ENCODE measurements at places on chromosomes 4 and X.

- DNase-seq = peak; percentile 65
Observed at GRCh38 chr4:1249731-1250526, 999 bp upstream of the CTBP1 start.

- no peak for DNase-seq
Observed at GRCh38 chr4:69078852-69079251, 17.4 kb upstream of the UGT2B7 start.

GRCh38 chr4:2180410-2180809 is 61.5 kb downstream of the HAUS3 start:
- DNase-seq = no peak

DNA sequence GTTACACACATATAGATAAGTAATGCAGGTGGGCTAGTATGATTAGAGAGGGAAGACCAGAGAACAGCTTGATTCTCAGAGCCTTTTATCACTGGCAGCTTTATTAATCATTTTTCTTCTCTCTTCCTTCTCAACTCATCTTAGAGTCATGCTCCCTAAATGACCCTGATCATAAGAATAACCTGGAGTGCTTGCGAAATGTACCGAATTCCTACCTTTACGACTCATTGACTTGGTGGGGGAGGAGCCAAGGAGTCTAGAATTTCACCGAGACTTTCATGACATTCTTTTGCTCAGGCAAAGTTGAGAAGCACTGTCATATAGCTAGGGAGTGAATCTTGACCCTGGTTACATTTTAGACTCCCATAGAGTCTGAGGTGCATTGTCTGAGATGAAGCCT is 298.9 kb upstream of the PUDP start:
- DNase-seq = no peak

- no peak for DNase-seq
Observed at GRCh38 chr4:30825008-30825770, 105.0 kb downstream of the PCDH7 start.

DNA sequence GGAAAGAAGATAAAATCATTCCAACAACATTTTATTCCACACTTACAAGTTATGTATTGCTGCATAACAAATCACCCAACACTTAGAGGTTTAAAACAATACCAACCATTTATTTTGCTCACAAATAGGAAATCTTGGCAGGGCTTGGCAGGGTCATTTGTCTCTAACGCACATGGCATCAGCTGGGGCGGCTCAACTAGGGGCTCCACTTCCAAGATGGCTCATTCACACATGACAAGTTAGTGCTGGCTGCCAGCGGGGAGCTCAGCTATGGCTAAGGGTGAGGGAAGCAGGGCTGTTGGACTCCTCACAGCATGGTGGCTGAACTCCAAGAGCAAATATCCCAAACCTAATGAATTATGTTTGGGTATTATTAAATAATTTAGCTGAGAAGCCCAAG is 377.0 kb downstream of the ZNF674 start:
- no peak for DNase-seq

GRCh38 chr4:180557348-180557747 is 1685.9 kb upstream of the TENM3 start:
- DNase-seq = no peak

DNA sequence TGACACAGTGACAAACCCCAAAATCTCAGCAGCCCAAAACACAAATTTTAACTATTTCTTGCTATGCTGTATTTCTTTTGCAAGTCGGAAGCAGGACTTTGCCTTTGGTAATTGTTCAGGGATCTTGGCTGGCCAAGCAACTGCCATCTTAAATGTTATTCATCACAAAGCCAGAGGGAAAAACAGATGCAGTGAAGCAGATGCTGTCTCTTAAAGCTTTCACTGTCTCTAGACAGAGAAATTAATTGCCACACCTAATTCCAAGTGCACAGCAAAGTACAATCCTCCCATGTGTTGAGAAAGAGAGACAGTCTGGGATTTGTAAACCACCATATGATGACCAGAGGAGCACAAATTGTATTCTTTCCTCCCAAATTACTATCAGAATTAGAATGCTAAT is 30.0 kb upstream of the GALNT7 start:
- DNase-seq = no peak

DNA sequence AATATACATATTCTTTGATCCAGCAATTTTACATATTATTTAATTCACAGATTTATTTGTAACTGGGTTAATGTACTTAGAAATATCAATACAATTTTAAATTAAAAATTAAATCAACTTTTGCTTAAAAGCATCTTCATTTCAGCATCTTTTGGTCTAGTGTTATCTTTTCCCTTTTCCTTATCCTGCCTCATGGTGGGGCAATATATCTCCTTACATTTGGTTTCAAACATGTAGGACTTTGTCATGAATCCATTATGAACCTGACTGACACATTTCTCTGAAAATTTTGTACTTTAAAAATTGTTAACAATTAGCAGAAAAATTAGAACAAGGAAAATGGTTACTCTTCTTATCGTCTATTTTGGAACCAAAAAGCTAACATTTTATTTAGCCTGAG is 42.8 kb upstream of the ANK2 start:
- DNase-seq = no peak

DNA sequence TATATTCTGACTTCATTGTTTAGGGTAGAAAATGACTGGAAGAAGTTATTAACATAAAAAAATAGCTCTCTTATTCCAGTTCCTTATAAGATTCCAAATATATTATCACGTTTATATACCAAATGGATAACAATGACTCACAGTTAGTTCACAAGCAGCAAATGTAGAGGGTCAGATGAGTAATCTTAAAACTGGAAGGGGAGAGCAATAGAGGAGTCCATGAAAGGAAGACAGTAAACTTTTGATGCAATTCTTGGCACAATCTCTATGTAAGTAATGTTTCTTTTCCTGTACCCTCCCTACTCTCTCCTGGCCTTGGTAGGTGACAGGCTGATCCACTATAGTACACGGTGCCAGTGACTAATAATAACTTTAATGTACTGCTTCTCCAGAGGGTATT is 259.0 kb upstream of the TRPC5 start:
- peak; percentile 7 for DNase-seq

GRCh38 chr4:4733663-4734062 is 125.8 kb upstream of the MSX1 start:
- DNase-seq = no peak

Measured in AG08395 (cell line).